ENCODE measurements at places on chromosomes 3 and 15. TPM values are rescaled to one million over a fixed set of nuclear protein-coding genes. Genes with fewer than 3 reads are reported as not detected.

The ITIH1 gene
- not detected for total RNA-seq

The ROBO2 gene
- not detected for total RNA-seq

The GOLGA8S gene
- 0.18 TPM for total RNA-seq

The CIP2A gene
- total RNA-seq, result 13.1 TPM

The SPTBN5 gene
- total RNA-seq, result 0.21 TPM

The ERICH6 gene
- total RNA-seq, result 0.07 TPM

The NAA50 gene
- 166 TPM for total RNA-seq

The COL6A5 gene
- not detected for total RNA-seq

The IQCF6 gene
- not detected for total RNA-seq

The SLC25A38 gene
- 39.6 TPM for total RNA-seq

Measured in A549 treated with dexamethasone at 1 μM for 4 hours (cell line).